Fibroblast of skin of left biceps (primary cell): ENCODE measurements at places on chromosomes 16 and 17.

GRCh38 chr17:41010441-41010840 is 1.5 kb upstream of the KRTAP3-1 start:
- no peak for DNase-seq

DNA sequence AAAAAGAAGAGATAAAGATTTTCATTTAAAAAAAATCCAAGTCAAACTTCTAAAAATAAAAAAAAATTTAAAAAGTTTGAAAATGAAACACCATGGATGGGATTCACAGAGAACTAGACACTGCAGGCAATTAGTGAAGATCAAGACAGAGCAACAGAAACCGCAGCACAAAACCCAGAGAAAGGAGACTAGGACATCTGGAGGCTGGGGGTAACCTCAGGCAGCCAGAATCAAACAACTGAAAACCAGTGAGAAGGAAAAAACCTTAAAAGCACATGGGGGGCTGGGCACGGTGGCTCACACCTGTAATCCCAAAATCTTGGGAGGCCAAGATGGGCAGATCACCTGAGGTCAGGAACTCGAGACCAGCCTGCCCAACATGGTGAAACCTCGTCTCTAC is 30.6 kb downstream of the LITAFD start:
- DNase-seq: no peak

DNA sequence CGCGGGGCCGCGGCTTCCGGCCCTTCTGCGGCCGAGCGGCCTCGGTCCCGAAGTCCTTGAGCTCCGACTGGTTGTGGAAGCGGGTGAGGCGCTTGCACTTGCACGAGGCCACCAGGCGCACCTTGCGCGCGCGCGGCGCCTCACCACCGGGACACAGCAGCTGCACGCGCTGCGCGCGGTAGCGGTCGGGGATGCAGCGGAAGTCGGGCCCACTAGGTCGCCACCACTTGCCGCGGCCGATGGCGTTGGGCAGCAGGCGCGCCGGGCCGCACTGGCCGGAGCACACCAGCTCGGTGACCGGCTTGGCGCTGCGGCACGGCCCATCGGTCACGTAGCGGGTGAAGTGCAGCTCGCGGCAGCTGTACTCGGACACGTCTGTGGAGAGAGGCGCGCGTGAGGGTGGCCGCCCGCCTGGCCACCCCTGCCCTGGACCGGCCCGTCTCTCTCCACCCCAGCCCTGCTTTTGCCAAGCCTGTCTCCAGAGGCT is 3.2 kb downstream of the SOST start:
- no peak for DNase-seq

DNA sequence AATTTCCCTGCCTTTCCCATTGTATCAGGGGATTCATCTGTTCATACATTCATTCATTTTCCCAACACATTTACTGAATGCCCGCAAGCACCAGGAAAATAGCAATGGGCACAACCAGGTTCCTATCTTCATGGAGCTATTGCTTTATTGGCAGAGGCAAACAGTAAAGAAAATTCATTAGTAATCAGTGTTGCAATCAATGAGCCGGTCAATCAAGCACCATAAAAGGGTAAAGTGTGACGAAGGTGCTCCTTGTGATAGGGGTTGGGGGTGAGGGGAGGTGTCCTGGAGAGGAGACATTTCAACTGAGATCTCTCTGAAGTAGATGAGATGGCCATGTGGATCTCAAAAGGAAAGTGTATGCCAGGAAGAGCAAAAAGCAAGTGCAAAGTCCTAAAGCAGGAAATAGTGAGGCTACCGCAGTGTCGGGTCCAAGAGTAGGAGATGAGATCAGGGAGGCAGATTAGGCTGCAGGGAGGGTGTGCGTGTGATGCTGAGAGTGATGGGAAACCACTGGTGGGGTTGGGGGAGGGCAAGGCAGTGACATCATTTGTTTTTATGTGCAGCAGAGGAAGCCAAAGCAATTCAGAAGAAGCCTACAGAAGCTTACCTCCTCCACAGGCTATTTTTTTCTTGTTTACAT is 28.4 kb downstream of the CDH13 start:
- peak; percentile 74 for DNase-seq

- no peak for DNase-seq
Measured at GRCh38 chr17:73347351-73347750, 35.5 kb upstream of the CDC42EP4 start.

GRCh38 chr16:75379911-75380847 is 53.1 kb downstream of the CFDP1 start:
- DNase-seq: no peak

GRCh38 chr17:42460371-42460770 is 1.7 kb downstream of the ATP6V0A1 start:
- no peak for DNase-seq
